ENCODE measurements at places on chromosomes 3 and 15.
A peak's percentile ranks its signal among the peaks of the same experiment; 100 is the strongest.

DNA sequence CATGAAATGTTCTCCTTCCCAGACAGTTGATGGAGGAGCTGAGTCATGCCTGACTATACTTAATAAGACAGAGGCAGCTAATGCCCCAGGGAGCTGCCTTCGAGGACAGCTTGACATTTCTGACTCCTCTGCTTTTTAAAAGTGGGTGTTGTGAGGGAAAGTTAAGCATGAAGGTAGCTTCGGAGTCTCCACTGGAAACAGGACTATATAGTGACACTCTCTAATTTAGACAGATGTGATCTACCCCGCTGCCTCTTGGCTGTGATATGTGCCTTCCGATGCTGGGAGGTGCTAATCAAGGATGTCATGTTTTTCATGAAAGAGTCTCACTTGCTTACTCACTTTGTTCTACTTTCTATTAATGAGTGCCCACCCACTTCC lies 72.7 kb downstream of the IL1RAP start:
- no peak for DNase-seq

DNA sequence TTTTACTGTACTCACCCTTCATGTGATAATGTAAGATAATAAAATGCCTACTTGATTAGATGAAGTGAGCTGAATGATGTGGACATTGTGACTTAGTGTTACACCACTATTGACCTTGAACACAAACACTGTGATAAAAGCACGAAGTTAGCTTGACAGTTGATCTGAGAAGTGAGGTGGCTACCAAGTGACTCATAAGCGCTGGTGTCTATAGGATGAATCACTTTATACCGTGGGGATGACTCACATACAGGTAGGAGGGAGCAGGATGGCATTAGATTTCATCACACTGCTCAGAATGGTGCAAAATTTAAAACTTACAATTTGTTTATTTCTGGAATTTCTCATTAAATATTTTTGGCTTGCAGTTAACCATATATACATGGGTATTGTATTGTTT lies 174.7 kb upstream of the CNTN3 start:
- no peak for DNase-seq

GRCh38 chr3:17974206-17974841 lies 231.9 kb upstream of the TBC1D5 start:
- DNase-seq: peak; percentile 4

GRCh38 chr3:187739094-187739560 lies 6.1 kb downstream of the BCL6 start:
- DNase-seq: no peak

- peak; percentile 75 for DNase-seq
Observed at GRCh38 chr15:68553994-68554720, 24.6 kb upstream of the CORO2B start.

DNA sequence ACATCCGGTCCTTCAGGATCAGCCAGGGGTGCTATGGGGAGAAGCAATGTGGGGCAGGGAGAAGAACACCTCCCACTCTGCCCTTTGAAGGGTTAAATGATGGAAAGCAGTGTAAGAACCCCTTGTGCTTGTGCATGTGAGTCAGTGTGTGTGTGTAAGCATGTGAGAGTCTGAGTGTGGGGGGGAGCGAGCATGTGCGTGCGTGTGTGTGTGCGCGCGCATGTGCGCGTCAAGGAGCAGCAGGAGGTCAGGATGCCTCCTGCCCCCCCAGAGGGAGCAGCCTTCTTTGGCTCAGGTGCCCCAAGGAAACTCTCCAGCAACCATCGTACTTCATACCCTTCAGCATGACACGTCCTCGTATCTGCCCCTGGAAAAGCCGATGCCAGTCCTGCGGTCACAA lies 30.3 kb downstream of the GALNT15 start:
- DNase-seq: no peak

GRCh38 chr15:68679961-68680371 lies 101.2 kb downstream of the CORO2B start:
- peak; percentile 25 for DNase-seq

DNA sequence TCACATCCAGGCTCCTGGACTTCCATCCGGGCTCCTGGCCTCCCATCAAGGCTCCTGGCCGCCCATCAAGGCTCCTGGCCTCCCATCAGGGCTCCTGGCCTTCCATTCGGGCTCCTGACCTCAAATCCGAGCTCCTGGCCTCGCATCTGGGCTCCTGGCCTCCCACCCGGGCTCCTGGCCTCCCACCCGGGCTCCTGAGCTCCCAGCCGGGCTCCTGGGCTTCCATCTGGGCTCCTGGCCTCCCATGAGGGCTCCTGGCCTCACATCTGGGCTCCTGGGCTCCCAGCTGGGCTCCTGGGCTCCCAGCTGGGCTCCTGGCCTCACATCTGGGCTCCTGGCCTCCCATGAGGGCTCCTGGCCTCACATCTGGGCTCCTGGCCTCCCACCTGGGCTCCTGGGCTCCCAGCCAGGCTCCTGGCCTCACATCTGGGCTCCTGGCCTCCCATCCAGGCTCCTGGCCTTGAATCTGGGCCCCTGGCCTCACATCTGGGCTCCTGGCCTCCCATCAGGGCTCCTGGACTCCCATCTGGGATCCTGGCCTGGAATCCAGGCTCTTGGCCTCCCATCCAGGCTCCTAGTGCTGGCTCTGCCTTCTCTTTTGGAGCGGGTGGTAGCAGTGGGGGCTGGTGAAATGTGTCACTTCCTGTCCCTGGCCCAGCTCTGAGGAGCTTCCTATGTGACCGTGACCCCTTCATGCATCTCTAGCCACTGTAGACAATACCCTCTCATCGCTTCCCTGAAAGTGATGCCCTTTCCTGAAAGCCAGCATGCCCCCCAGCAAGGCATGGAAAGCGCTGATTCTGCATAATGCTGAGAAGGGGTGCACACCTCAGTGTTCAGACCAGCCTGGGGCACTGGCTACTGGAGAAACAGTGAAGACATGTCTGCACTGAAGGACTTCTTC lies 62.7 kb upstream of the BLM start:
- peak; percentile 26 for DNase-seq

DNA sequence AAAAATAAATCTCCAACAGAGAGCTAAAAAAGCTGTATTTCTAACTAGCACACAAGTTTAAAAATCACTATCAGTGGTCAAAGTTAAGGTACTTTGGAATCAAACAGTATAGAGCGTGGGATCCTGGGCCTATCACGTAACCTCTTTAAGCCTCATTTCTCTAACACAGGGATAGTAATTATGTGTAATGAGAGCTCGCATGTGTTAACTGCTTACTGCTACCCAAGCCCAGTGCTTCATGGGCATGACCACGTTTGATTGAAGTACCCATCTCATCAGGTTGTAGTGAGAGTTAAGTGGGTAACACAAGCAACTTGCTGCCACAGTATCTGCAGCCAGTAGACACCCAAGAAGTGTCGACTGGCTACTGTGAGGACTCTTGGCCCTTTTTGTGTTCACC lies 28.2 kb upstream of the NOX5 start:
- DNase-seq: no peak

DNA sequence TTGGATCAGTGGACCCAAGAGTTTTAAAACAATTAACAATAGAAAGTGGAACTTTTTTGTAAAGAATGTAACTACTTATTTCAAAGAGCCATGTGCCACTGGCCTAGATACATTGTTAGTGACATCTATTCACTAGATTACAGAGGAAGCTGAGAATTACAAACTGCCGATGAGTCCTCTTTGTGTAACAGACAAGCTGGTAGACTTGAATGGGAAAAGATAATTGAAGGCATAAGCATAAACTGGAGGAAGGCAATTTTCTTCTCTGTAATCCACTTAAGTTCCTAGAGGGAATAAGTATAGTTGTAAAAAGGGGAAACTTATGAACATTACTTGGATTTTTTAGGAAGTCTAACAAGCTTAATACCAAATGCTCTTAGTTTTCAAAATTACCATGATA lies 15.1 kb downstream of the THUMPD3 start:
- no peak for DNase-seq

- no peak for DNase-seq
Observed at GRCh38 chr15:42032376-42033213, 11.8 kb upstream of the PLA2G4E start.

- DNase-seq: no peak
Observed at GRCh38 chr3:105877336-105877910, 8.6 kb upstream of the CBLB start.

DNA sequence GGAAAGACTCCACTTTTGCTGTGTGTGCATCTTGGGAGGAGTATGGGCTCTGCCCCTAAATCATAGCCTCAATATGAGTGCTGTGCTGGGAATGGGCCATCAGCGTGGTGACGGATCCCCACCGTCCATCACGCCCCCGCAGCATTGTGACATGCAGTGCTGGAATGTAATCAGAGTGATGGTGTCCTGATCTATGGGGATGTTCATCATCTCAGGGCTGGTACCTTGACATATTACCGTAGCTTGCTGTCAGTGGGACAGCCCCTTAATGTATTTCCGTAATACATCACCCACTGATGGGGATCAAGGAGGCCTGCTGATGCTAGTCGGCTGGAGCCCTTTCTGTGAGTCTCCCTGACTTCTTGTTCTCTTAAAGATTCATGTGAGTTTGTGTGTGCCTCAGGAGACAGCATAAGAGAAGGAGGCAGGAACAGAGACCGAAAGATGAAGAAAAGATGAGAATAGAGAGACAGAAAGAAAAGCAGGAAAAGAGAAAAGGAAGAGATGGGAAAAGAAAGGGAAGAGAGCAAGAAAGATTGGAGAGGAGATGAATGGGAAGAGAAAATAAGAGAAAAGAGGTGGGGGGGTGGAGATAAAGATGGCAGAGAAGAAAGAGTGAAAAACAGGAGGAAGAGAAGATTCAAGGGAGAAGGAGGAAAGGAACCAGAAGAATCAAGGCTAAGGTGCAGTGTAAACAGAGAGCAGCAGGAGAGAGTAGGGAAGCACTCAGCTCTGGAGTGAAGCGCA lies 183.7 kb downstream of the RPLP1 start:
- no peak for DNase-seq

GRCh38 chr15:96311956-96312294 lies 18.6 kb upstream of the NR2F2 start:
- no peak for DNase-seq

DNA sequence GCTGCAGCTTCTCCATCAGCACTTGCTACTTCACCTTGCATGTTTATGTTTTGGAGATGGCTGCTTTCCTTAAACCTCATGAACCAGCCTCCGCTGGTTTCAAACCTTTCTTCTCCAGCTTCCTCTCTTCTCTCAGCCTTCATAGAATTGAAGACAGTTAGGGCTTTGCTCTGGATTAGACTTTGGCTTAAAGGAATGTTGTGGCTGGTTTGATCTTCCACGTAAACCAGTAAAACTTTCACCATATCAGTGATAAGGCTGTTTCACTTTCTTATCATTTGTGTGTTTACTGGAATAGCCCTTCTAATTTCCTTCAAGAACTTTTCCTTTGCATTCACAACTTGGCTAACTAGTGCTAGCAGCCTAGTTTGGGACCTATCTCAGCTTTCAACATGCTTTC lies 11.7 kb upstream of the GNAT1 start:
- DNase-seq: no peak

DNA sequence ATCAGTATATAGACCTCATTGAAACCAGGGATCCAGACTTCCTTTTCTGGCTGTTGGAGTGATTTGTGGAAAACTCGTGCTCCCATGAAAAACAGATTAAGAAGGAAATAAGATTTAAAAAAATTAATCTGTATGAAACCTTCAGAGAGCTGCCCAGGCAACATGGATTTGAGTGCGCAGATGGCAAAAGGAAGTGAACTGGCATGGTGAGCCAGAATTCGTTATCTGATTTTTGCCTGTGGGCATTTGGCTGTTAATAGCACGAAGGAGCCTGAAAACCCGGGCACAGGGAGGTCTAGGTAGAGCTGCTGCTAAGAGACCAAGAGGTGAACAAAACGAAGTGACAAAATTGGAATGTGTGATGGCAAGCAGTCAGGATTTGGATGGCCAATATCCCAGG lies 19.1 kb upstream of the SPINK8 start:
- DNase-seq: no peak

GRCh38 chr3:159765030-159765859 lies 223.4 kb upstream of the IL12A start:
- DNase-seq: peak; percentile 85

GRCh38 chr3:149547413-149547812 lies 72.9 kb downstream of the TM4SF4 start:
- DNase-seq: peak; percentile 98

- DNase-seq: no peak
Observed at GRCh38 chr15:94272251-94272898, 41.0 kb downstream of the MCTP2 start.

GRCh38 chr3:109784285-109784684 lies 446.9 kb upstream of the DPPA4 start:
- peak; percentile 3 for DNase-seq

DNA sequence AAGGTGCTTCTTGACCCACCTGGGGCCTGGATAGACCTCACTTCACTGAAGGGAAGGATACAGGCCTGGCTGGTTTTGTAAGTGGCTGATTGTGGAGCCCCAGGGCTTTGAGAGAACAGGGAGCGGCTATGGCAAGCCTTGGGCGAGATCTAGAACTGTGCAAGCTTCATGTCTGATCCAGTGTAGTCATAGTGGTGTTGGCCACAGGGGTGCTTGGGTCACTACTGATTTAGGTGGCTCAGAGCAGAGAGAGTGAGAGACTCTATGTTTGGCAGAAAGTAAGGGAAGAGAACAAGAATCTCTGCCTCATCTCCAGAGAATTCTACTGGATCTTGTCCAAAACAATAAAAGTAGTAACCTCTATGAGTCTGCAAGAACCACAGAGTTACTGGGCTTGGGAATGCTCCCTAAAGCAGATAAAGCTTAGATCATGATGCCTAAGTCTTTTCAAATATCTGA lies 394.2 kb upstream of the EPHA3 start:
- no peak for DNase-seq
